NCI-H1694 (cell line): ENCODE measurements at places on chromosomes 4 and X.

DNA sequence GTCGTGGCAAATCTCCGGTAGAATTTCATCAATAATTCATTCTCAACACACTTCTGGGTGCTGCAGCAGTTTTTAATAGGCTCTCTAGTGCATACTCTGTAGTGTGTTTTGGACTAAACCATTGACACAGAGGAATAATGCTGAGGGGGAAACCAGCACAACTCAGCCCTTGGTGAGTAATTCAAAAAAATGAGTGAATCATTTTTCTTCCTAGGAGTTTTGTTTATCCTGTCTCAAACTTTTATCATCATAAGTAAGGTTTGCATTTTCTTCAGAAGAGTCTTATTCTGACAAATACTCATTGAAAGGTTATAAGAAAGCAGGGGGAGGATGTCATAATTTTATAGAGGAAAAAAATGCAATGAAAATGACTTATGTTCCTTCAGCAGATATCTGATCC lies 2542.7 kb downstream of the PCDH7 start:
- DNase-seq = no peak

- no peak for DNase-seq
Observed at GRCh38 chr4:7422898-7423180, 11.9 kb downstream of the PSAPL1 start.

DNA sequence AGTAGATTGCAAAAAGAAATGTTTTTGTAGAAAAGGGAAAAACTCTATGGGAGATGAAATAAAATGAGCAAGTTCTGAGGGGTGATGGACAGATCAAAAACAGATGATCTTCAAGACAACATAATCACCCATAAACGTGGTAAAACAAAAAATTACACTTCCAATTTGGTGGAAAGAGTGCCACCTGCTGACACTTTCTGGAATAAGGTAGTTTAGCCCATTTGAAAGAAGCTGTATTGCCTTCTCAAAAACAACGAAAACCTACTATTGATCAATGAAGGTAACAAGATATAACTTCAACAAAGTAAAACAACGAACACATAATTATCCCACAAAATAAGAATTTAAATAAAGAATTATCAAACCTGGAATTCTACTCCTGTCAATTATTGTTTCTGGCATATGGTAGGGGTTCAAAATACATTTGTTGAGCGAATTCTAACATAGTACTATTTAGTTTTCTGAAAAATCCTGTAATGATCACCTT lies 2.5 kb downstream of the COQ2 start:
- peak; percentile 62 for DNase-seq

DNA sequence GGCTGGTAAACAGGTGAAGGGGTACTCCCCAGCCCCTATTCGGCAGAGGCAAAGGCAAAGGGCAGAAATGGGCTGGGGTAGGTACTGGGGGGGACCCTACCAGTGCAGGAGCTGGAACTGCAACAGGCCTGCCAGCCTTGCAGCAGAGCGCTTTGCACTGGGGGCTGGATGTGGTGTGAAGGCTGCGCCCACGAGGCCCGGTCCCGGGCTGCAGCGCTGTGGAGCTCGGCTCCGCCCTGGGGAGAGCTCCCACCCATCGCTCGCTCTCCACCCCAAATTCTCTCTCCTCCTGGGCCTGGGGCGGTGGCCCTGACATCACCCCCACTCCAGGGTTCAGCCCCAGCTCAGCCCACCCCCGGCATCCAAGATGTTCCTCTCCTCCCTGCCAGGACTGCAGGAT lies 24.2 kb downstream of the IQSEC2 start:
- DNase-seq = no peak

DNA sequence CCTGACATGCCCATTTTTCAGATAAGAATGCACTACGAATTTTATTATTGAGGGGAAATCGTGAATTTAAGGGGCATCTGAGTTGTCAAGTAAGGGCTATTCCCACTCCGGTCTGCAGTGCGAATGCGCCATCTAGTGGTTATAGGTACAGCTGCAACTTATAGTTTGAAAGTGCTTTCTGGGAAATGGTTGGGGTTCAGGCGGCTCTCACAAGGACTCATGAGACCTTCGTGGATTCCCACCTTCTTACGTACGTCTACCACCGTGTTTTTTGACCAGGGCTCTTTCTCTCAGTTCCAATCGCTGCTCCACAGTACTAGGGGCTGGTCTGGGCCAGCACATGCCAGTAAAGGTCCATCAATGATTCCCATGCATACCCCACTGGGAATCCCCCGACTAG lies 12.3 kb downstream of the MSL3 start:
- DNase-seq = peak; percentile 7

DNA sequence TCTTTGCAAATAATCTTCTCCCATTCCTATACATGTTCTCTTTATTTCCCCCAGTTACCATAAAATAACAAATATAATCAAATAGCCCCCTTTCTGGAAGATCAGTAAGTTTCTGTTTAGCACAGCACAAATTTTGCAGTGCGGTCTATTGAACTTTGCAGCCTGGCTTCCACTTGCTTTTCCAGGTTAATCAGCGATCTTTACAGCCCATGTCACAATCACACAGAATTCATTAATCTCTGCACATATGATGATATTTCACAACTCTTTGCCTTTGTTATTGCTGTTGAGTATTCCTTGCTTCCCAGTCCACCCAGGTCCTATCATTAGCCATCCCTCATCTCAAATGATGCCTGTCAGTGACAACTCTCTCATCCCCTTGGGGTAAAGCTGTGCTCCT lies 2358.0 kb downstream of the PCDH7 start:
- no peak for DNase-seq

GRCh38 chrX:155215443-155216178 lies 649 bp upstream of the VBP1 start:
- DNase-seq = no peak

DNA sequence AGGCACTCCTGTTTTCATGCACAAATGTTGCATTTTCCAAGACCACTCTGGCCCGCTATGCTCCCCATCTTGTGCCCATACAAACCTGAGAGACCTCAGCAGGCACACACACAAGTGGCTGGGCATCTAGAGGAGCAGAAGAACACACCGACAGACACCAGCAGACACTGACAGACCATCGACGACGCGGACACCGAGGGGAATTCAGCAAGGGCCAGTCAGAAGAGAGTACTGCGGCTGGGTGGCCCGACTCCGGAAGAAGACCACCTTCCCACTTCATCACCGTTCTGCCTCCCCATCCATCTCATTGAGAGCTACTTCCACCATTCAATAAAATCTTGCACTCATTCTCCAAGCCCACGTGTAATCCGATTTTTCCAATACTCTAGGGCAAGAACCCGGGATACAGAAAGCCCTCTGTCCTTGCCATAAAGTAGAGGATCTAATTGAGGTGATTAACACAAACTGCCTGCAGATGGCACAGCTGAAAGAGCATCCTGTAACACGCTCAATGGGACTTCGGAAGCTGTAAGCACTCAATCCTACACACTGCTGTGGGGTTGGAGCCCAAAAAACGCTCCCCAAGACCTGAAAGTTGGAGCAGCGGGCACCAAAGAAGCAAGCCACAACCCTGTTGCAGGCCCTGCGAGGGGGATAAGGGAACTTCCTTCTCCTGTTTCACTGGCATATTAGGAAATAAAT lies 780.9 kb downstream of the ARAP2 start:
- no peak for DNase-seq

DNA sequence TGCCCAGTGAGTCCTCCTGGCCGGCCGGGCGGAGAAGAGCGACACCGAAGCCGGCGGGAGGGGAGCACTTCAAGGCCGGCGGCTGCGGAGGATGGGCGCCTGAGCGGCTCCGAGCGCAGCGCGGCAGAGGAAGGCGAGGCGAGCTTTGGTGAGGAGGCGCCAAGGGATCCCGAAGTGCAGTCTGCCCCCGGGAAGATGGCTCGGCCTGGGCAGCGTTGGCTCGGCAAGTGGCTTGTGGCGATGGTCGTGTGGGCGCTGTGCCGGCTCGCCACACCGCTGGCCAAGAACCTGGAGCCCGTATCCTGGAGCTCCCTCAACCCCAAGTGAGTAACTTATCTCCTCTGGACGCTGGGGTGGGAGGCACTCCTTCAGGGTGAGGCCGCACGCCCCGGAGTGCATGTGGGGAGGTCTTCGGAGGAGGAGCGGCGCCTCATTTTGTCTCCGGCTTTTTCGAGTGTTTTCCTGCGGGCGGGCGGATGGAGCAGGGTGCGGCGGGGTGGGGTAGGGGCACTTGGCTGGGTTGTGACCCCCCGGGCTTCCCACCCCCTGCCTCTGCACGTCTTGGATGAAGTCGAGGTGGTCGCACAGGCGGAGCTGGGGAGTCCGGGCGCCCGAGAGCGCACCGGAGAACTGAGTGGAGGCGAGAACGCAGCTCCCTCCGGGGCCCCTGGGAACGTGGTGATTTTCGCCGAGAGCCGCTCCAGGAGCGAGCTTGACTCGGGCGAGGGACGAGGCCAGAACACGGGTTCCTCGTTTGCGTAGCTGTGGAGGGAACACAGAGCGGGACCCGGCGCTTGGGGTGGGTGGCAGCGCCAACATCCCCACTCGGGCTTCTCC lies 979 bp downstream of the EFNB1 start:
- DNase-seq = no peak

GRCh38 chr4:179130122-179130714 lies 1688.0 kb upstream of the AGA start:
- no peak for DNase-seq

- DNase-seq = no peak
Observed at GRCh38 chr4:3179126-3179706, 69.7 kb upstream of the MSANTD1 start.

GRCh38 chr4:137253949-137254348 lies 278.3 kb downstream of the PCDH18 start:
- no peak for DNase-seq

DNA sequence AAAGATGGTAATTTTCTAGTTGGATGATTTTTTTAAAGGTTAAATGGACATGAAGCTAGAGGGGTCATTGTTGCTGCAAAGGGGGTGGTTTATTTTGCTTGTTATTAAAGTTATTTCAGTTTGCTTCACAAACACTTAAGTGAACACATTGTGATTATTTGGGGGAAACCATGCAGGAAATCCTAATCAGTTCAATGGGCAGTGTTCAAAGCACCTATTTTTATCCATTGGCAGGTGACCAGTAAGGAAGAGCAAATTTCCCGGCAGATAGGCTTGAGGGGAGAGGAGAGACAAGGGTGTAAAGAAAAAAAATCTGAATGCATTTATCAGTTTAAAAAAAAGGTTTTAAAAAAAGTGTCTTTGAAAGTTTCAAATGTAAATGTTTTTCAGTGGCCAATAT lies 17.6 kb downstream of the GPR174 start:
- no peak for DNase-seq

DNA sequence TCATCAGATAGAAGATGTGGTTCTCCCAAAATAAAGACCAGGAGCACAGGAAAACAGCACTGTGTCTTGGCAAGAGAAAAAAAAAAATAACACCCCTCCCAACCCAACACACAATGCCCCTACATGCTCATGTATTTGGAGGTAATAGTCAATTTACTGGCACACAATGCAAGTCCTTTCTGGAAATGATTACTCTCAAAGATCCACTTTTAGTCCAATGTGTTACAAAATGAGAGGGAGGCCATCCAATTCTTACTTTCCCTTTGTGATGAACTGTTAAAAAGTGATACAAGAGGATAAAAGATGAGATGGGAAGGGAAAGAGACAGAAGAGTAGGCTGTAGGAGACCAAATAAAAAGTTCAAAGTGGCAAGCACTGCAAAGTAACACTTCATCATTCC lies 180.3 kb upstream of the DKK2 start:
- DNase-seq = no peak

GRCh38 chr4:111074523-111075114 lies 451.7 kb upstream of the PITX2 start:
- no peak for DNase-seq
